NCI-H446 (cell line): ENCODE measurements at places on chromosomes 4 and X.

DNA sequence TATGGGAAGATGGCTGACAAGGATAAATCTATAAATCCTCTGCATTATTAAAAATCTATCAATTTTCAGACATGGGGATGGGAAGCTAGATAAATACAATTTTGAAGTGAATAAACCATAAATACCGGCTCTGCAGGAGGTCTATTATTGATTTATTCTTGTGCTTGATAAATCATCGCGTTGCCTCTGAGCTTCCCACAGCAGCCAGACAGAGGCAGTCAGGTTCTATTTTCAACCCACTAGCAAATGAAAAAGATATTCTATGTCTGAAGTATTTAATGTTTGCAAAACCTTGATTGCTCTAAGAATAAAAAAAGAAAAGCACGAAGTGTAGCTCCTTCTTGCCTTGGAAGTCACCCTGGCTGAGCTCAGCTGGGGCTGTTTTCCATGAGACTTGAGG lies 216.2 kb downstream of the DHRSX start:
- no peak for DNase-seq

GRCh38 chr4:186029571-186030398 lies 39.2 kb upstream of the TLR3 start:
- DNase-seq: no peak

DNA sequence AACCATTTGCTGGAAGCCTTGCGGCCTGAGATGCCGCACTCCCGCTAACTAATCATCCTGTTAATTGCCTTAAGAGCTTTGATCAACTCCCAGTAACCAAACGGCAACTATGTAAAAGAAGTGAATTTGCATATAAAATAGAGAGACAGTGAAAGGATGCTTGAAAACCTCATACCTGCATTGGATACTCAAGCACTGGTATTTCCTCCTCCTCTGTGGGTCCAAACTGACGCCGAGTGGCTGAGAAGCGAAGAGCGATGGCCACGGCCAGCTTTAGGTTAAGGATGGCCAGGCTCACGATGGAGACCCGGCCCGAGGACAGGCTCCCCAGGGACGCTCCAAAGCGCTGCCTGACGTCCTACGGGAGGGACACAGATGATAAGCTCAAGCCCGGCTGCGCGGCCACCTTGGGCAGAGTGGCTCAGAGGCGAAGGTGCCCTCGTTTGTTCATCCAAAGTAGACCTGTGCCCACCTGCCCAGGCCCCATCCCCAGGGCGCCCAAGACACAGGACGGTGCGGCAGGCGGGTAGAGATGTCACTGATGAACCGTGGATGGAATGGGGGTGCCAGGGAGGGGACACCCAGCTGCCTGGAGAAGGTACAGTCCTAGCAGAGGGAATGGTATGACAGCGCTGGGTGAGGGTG lies 43.6 kb downstream of the ACOX3 start:
- no peak for DNase-seq

DNA sequence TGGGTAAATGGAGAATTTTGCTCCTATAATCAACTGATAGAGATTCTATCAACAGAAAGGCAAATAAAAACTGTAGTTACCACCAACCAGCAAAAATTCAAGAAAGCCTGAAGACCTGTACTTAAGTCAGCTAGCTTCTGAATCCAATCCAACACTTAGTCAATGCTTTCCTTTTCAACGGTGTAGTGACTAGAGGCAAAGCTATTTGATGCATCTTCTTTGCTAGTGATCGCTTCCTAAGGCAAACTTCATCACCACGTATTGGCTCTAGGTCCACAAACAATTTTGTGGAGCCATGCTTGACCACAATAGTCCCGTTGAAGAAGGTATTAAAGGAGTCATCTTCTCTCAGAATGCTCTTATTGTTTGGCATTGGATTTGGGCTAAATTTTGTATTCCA lies 25.0 kb upstream of the UBA6 start:
- no peak for DNase-seq

DNA sequence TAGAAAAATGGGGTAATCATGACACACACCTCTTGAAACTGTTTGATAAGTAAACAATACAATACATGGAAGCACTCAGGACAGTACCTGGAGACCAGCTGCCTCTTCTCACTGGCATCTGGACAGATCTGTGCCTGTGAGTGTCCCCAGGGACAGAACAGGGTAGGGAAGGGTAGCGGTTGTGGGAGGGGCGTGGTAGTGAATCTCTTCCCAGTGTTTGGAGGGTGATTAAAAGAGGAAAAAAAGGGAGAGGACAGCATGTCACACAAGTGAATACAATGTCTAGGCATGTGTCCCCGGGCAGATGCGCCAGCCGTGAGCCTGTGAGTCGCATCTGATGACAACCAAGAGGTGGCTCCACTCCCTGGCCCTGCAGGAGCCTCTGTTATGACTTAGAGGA lies 138.8 kb upstream of the MSX1 start:
- no peak for DNase-seq

- no peak for DNase-seq
Observed at GRCh38 chr4:22978656-22979055, 285.9 kb downstream of the GBA3 start.

- DNase-seq: no peak
Observed at GRCh38 chr4:160233141-160233540, 1130.3 kb downstream of the RAPGEF2 start.

GRCh38 chr4:30718021-30718542 lies 2.1 kb upstream of the PCDH7 start:
- DNase-seq: peak; percentile 81

- DNase-seq: no peak
Observed at GRCh38 chr4:82138374-82138773, 235.4 kb downstream of the HNRNPD start.

GRCh38 chr4:99390055-99390454 lies 37.5 kb upstream of the ADH1C start:
- no peak for DNase-seq

DNA sequence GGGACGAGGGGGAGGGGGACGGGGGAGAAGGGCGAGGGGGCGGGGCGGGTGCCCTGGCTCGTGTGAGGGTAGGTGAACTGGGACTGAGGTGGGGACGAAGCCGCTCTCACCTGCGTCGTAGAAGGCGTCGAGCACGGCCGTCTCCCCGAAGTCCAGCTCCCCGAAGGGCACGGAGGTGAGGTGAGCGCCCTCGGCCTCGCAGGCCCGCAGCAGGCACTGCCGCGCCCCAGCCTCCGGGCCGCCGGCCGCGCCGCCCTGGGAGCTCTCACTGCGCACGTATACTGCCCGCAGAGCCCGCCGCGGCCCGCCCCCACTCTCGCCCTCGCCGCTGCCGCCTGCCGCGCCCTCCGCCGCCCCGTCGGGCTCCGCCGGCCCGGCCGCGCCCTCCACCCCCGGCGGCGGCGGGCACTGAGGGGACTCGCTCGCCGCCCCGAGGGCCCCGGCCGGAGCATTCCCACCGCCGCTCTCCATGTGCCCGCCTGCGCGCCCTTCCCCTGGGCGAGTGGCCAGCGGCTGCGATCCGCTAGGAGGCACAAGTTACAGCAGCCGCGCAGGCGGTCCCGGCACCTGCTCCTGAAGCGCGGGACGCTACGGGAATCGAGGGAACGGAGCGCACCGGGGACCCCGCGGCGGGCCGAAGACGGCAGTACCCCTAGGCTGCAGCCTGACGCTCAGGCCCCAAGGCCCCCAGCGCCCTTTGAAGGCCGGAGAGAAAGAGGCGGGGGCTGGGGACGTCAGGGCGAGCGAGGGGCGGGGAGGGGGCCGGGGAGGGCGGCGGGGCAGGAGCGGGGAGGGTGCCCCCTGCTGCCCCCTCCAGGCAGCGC lies at the start of gene MAP3K15:
Gene MAP3K15, minus strand, starts transcription at position 718 of the 824 bp plus-strand sequence. Its CDS starts 247 bp downstream, at position 471.
- DNase-seq: no peak

GRCh38 chrX:1555370-1555769 lies 18.4 kb upstream of the P2RY8 start:
- no peak for DNase-seq

GRCh38 chrX:130575831-130576389 lies 174.1 kb downstream of the RBMX2 start:
- DNase-seq: no peak

GRCh38 chr4:10684631-10685030 lies at the start of gene CLNK:
Gene CLNK, minus strand, starts transcription at chr4:10684768. Its CDS starts 16,899 bp downstream, at chr4:10667869.
- DNase-seq: no peak

GRCh38 chr4:38980903-38981676 lies 51.1 kb downstream of the TMEM156 start:
- DNase-seq: no peak

DNA sequence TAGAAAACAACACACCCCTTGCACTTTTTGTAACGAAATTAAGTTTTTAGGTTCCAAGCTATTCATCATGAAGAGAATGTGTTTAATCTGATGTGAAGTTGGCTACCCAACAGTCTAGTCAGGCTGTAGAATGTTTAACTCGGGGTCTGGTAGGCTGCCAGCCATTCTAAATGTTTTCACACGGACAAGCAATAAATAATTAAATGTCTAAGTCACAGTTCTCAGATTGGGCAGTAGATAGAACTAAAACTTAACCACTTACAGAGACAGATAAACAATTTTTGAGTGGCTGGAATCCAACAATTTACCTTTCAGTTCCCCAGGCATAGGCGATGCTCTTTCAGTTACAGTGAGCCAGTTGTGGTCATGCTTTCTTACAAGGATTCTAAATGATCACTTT lies 66.5 kb downstream of the CHIC2 start:
- DNase-seq: no peak

GRCh38 chr4:825063-825970 lies 612 bp downstream of the CPLX1 start:
- DNase-seq: no peak

DNA sequence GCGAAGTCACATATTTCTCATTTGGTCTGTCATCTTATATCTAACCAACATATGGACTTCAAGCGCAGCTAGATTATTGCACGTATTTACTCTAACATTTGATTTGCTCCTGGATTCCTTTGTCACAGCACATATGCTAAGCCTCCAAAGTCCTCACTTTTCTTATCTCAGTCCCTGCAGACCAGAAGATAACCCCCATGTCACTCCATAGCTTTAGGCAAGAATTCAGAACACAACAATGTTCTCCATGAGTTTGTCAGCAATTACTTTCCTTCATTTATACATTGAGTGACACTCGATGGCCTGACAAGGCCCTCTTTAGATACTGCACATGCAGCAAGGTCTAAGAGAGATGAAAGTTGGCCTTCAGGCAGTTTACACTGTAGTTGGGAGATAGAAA lies 4.8 kb upstream of the STATH start:
- DNase-seq: no peak

GRCh38 chr4:146132445-146132844 lies 43.1 kb upstream of the LSM6 start:
- no peak for DNase-seq

DNA sequence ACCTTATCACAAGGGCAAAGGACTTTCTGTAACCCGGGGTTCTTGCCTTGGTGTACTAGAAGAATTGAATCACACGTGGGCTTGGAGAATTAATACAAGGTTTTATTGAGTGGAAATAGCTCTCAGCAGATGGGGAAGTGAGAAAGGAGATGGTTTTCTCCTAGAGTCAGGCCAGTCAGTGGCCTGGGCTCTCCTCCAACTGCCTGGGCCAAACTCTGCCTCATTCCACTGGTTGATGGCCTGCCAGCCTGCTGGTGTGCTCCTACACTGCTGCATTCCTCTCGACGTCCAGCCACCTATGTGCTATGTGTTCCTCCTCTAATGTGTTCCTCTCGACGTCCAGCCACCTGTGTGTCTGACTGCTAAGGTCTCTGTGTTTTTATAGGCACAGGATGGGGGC lies 35.3 kb upstream of the SPIN2A start:
- no peak for DNase-seq

DNA sequence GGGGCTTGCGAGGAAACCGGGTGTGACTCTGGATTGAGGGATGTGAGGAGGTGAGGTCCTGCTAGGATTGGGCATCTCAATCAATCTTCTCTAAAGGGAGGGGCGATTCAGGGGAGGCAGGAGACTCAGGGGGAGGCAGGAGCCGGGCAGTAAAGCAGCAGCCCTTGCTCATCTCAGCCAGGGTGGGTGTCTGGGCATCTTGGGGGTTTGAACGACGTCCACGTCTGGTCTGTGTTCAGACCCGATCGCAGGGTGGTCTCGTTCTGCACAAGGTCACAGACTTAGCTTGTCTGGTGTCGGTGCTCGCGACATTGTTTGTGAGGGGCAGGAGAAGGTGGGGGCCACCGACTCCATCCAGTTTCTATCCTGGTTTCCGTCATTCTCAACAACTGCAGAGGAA lies 231.3 kb upstream of the PSAPL1 start:
- DNase-seq: no peak

GRCh38 chrX:10537308-10537707 lies 83.1 kb downstream of the MID1 start:
- DNase-seq: no peak

DNA sequence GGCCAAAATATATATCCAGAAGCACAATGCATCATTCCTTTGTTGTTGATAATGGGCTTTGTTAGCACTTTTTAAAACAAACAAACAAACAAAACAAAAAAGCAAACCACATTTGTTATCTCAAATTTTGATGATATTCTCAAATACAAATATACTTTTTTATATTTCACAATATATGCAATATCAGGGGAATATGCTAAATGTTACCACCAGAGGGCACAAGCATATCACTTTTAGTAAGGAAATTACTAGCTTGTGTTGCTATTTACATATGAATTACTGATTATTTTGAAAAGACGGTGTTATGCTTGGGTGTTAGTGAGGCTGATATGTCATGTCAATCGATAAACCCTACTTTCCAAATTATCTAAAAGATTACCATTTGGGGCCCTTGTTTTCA lies 29.1 kb downstream of the RIPPLY1 start:
- no peak for DNase-seq

DNA sequence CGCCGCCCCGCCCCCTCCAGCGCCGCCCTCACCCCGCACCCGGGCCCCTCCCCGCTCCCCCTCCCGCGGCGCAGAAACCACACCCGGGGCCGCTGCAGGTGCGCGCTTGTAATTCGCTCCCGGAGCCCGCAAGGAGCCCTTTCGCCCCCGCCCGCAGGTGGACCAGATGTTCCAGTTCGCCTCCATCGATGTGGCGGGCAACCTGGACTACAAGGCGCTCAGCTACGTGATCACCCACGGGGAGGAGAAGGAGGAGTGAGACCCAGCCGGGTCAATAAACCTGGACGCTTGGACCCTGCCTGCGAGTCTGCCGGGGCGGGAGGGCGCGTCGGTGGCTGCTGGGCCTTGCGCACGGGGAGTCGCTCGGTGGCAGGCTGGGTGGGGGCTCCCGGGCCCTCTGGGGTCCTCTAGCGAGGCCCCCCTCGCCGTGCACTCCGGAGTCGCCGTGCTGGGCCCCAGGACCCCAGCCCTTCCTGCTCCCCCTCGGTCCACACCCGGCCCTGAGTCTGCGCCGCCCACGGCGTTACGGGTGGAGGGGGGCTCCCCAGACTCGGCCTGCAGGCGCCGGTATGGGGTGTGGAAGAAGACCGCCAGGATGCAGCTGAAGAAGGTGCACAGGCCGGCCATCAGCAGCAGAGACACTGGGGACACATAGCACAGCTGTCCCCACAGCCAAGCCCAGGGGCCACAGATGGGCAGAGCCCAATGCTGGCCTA lies 7.1 kb downstream of the SLC49A3 start:
- DNase-seq: no peak

GRCh38 chr4:1655676-1656075 lies 28.4 kb downstream of the FAM53A start:
- no peak for DNase-seq

DNA sequence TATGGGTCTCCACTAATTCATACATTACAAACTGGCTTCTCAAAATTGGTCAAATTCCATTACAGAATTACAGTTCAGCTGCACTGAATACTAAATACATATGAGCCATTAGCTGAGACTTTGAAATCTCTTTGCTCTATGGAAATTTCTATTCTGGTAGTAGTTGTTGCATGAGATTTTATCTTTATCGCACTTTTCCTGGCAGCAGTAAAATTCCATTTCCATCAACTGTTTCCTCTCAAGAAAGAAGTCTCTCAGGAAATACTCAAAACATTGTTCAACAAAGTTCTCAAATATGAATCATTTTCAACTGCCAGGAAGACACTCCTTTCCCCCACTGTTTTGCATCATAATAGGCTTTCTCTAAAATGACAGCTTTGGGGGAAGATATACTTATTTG lies 51.3 kb downstream of the ATP11C start:
- DNase-seq: no peak
